Smooth muscle cell of the pulmonary artery (primary cell): ENCODE measurements at places on chromosomes 2 and 18. TPM values are rescaled to one million over a fixed set of nuclear protein-coding genes. Genes with fewer than 3 reads are reported as not detected.

The MSTN gene
- 0.10 and 0.13 TPM in 2 replicates for total RNA-seq

The LHCGR gene
- total RNA-seq = not detected in 2 replicates

The TBC1D8 gene
- 9.7 and 12.1 TPM in 2 replicates for total RNA-seq

The GAREM2 gene
- total RNA-seq = 1.7 and 2.4 TPM in 2 replicates

The PCARE gene
- total RNA-seq = not detected in 2 replicates

The ING5 gene
- total RNA-seq = 35.1 and 40.1 TPM in 2 replicates

The AQP12B gene
- not detected in 2 replicates for total RNA-seq
